ENCODE measurements at places on chromosomes 4 and X. TPM values are rescaled to one million over a fixed set of nuclear protein-coding genes. Genes with fewer than 3 reads are reported as not detected.

Gene NKX3-2
- polyA plus RNA-seq: 0.25 TPM

Gene STARD8
- polyA plus RNA-seq: 4.6 TPM

Gene LANCL3
- 0.03 TPM for polyA plus RNA-seq

Gene POU4F2
- not detected for polyA plus RNA-seq

Gene SASH3
- 2.0 TPM for polyA plus RNA-seq

- no peak for DNase-seq
Measured at GRCh38 chrX:128897621-128898020, 625.7 kb downstream of the SMARCA1 start.

- no peak for DNase-seq
Measured at GRCh38 chr4:40718586-40718985, 31.2 kb upstream of the NSUN7 start.

- DNase-seq: no peak
Measured at GRCh38 chr4:2805712-2806389, 13.0 kb downstream of the SH3BP2 start.

GRCh38 chr4:13516315-13516860 lies 27.9 kb downstream of the NKX3-2 start:
- DNase-seq: no peak

DNA sequence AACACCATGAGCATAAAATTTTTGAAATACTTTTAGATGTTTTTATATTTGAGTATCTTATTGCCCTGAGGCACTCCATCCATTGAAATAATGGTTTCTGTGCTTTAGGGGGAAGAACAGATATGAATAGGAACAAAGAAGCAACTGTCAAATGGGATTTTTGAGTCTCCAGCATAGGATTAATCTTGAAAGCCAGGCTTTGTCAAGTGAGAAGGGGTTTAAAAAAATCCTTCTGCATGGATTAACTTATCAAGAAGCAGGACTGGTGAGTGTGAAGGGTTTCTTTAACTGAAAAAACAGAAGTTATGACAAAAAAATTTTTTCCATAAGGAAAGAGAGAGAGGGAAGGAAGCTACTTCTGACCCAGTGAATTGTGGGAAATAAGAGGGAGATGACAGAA lies 7.6 kb upstream of the NUDT9 start:
- peak; percentile 2 for DNase-seq

DNA sequence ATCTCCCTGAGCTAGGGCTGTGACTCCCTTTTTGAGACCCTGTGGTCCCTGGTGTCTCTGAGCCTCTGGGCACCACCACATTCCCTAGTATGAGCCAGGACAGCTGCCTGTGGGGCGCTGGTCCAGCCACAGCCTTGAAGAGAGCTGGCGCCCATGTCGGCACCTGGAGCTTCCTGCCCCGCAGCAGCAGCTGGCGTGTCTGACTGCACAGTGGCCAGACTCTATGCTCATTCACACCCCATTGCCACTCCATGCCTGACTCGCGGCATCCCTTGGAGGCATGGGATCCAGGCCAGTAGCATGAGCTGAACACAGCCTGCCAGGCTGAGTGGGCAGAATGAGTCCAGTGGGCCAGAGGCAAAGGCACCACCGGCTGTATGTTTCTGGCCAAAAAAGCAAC lies 8.3 kb upstream of the SPP1 start:
- no peak for DNase-seq

GRCh38 chrX:51155157-51155556 lies 177.5 kb upstream of the NUDT10 start:
- no peak for DNase-seq

GRCh38 chr4:184732126-184732525 lies 1.8 kb downstream of the CENPU start:
- DNase-seq: no peak

DNA sequence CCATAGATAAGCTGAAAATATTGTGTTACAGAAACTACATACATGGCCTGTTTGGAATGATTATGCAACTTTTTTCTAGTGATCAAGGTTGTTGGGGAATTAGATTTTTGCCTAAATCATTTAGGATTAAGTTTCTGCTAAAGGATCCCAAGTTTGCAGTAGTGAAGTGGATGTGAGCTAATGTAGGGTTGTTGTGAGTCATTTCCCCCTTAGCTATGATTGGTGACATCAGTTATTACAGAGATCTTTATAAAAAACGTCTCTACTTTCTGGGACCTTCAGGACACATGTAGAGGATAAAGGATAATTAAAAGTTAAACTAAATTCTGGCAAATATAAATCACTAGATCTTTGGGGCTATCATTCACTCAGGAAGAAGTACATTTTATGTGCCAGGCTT lies 133.3 kb downstream of the GATB start:
- no peak for DNase-seq

- no peak for DNase-seq
Measured at GRCh38 chr4:95087657-95088455, 330.1 kb downstream of the BMPR1B start.

DNA sequence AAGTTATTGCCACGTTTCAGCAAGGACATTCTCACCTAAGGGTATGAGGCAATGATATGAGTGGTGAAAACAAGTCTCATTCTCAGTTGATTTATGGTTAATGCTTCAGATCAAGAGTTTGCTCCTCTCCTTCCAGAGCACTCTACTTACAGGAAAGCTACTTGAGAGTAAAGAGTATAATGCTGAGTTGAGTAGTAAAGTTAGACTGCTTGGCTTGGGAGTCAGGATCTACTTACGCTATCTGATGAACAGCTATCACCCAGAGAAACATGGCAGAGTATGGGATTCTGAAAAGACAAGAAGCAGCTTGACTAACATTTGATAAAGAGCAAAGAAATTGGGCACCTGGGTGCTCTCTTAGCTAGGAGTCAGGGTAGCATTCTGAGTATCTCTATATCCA lies 211.8 kb downstream of the GLUD2 start:
- no peak for DNase-seq

DNA sequence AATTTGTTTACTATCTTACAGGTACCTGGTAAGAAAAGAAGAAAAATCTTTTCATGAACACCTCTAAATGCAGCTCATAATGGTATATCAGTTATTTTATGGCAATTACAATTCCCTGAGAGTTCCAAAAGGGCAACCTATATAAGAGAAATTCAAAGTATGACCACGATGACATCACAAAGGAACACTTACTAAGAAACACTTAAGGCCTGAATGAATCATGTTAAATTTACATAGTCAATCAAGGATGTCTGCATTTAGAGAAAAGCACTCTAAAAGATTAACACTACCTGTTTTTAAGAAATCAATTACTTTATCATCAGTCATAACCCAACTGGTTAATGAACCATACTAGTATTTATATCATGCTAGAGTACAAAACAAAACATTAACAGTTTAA lies 63.9 kb downstream of the LCORL start:
- no peak for DNase-seq

DNA sequence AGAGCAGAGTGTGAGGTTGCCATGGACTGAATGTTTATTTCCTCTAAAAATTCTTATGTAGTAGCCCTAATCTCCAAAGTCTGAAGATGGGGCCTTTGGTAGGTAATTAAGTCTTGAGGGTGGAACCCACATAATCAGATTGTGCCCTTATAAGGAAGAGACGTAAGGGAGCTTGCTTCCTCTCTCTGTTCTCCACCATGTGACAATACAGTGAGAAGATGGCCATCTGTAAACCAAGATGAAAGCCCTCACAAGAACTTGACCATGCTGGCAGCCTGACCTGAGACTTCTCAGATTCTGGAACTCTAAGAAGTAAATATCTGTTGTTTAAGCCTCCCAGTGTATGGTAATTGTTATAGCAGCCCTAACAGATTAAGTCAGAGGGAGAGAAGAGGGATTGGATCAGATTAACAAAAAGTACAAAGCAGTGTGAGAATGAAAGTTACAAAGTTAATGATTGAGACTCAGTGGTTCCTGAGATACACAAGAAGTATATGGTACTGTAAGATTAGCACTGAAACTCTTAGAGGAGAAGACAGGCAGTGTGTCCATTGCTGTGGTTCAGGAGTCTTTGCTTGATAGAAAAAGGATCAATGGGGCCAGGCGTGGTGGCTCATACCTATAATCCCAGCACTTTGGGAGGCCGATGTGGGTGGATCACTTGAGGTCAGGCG lies 82.5 kb upstream of the GC start:
- DNase-seq: no peak

DNA sequence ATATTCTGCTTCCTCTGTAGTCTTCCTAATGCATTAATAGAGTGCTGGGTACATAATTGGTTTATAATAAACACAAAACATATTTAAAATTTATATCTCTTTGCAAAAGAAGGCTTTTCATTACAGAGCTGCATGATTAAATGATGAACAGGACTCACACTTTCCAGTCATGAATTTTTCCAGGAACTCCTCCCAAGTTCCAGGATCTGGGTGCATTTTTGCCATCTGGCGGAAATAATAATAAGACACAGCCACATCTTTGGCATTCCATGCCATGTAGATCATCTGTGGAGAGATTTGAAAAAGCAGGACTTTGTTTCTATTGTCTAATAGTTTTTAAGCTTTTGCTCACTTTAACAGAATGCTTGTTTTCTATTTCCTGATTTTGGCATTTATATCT lies 40.2 kb upstream of the SULT1B1 start:
- DNase-seq: no peak

- no peak for DNase-seq
Measured at GRCh38 chr4:86481440-86481839, 112.7 kb upstream of the PTPN13 start.

DNA sequence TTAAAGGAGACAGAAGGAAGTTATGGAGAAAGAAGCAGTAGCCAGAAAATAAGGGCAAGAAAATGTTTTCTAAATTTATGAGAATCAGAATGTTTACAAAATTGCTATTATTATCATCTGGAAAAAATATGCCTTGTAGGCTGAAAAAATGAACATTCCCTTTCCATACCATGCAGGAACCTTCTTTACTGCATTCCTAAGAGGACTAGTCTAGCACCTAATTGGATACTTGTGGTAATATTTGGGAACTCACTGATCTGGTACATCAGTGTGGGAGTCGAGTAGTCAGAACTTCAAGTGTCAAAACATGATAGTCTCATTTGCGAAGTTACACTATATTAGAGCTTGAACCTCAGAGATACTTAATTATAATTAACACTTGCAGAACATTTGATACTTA lies 51.9 kb downstream of the TET2 start:
- no peak for DNase-seq

- DNase-seq: peak; percentile 68
Measured at GRCh38 chr4:7398104-7398423, 36.7 kb downstream of the PSAPL1 start.
